GM23248 (cell line): ENCODE measurements at places on chromosomes 5 and 9.

DNA sequence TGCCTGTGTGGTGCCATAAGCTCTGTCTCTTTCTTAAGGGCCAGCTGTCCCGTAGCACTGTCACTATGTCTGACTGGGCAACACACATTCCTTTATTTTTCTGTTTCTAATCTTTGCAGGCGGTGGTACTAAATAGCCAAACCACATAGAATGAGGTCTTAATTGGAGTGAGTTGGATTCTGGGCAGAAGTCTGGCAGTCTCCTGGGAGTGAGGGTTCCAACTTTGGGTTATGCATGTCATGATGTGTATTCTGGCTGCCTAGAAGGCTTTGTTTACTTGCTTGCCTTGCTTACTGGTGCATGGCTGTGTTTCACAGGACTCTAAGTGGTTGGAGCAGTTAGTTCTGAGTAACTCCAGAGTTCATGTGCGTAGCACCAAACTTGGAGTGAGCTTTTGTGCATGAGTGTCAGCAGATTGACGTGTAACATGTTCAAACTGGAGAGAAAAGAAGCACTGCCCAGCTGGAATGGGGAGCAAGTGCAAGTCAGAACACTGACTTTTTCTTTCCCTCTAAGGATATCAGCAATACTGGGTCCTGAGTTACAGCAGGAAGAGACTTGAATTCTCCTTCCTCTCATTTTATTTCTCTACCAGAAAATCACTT, 185.8 kb downstream of the PCSK1 start:
- DNase-seq, result peak; percentile 89

- no peak for DNase-seq
Measured at GRCh38 chr9:97933297-97933998, 4.5 kb downstream of the HEMGN start.

- DNase-seq, result no peak
Measured at GRCh38 chr9:32545884-32546283, 6.2 kb upstream of the SMIM27 start.

GRCh38 chr9:27372615-27373014, 75.7 kb upstream of the EQTN start:
- DNase-seq, result no peak

GRCh38 chr5:173327084-173327947, 898 bp downstream of the STC2 start:
- DNase-seq, result peak; percentile 82

- peak; percentile 96 for DNase-seq
Measured at GRCh38 chr5:137954131-137954879, 65.0 kb downstream of the PKD2L2 start.

GRCh38 chr5:53068291-53068836, 41.2 kb downstream of the MOCS2 start:
- no peak for DNase-seq

- DNase-seq, result peak; percentile 29
Measured at GRCh38 chr5:149038336-149039080, 24.4 kb downstream of the SH3TC2 start.

- DNase-seq, result peak; percentile 32
Measured at GRCh38 chr9:76044266-76044819, 153.9 kb downstream of the PCSK5 start.
